ENCODE measurements at places on chromosomes 7 and 10.

GRCh38 chr7:29113384-29114102 is 32.8 kb downstream of the CPVL start:
- no peak for DNase-seq

- DNase-seq: no peak
Measured at GRCh38 chr10:93072225-93072712, 1.4 kb upstream of the CYP26A1 start.

GRCh38 chr10:53952698-53953630 is 848.1 kb downstream of the PCDH15 start:
- DNase-seq: no peak

GRCh38 chr7:2843711-2844152 is 376 bp downstream of the GNA12 start:
- DNase-seq: no peak

- no peak for DNase-seq
Measured at GRCh38 chr10:89683883-89684282, 17.5 kb upstream of the KIF20B start.

- no peak for DNase-seq
Measured at GRCh38 chr10:86344714-86345161, 21.9 kb downstream of the GRID1 start.

- peak; percentile 96 for DNase-seq
Measured at GRCh38 chr10:15097011-15097812, at the start of gene RPP38. TSS of gene RPP38 (plus strand) at chr10:15097355. CDS start at chr10:15103315, 5,960 bp downstream.

DNA sequence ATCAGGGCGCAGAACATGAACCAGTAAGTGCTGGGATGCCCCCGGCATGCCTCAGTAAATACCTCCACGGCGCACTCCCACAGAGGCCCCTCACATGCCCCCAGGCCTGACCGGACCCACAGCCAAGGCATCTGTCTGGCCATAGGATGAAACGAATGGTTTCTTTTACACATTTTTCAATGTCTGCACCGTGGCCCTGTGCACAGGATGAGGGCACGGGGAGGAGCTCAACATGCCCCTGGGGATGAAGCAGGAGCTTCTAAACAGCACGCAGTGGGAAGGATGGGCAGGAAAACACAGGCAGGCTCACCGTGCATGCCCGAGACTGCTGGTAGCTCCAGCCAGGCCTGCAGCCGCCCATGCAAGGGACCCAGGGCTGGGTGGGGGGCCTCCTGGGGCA is 283.3 kb downstream of the TNS3 start:
- DNase-seq: no peak

DNA sequence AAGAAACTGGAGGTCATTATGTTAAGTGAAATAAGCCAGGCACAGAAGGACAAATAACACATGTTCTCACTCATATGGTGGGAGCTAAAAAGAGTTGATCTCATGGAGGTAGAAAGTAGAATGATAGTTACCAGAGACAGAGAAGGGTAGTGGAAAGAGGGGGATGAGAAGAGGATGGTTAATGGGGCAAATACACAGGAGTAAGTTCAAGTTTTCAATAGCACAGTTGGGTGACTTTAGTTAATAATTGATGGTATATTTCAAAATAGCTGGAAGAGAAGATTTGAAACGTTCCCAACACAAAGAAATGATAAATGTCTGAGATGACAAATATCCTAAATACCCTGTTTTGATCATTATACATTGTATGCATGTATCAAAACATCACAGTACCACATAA is 261.8 kb downstream of the THSD7A start:
- no peak for DNase-seq

DNA sequence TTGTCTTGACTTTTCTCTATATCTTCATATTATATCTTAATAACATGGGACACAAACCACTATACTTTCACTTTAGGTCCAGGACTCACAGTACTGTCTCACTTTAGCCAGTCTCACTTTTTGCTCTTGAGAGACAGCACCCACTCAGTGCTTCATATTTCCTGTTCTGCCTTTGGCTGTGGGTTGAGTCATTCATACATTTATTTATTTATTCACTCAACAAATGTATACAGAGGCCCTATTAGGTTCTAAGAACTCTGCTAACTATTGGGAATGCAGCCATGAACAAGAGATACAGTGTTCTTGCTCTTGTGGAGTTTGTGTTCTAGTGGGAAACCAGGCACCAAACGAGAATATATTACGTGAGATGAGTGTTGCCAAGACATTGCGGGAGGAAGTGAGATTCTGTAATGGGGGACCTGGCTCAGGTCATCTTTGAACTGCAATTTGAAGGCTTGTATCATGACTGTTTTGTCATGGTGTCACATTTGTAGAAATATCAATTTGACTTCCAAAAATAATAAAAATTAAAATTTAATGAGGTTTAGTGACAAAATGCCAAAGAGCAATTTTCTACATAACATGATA is 190.1 kb downstream of the SDHAF3 start:
- DNase-seq: no peak

DNA sequence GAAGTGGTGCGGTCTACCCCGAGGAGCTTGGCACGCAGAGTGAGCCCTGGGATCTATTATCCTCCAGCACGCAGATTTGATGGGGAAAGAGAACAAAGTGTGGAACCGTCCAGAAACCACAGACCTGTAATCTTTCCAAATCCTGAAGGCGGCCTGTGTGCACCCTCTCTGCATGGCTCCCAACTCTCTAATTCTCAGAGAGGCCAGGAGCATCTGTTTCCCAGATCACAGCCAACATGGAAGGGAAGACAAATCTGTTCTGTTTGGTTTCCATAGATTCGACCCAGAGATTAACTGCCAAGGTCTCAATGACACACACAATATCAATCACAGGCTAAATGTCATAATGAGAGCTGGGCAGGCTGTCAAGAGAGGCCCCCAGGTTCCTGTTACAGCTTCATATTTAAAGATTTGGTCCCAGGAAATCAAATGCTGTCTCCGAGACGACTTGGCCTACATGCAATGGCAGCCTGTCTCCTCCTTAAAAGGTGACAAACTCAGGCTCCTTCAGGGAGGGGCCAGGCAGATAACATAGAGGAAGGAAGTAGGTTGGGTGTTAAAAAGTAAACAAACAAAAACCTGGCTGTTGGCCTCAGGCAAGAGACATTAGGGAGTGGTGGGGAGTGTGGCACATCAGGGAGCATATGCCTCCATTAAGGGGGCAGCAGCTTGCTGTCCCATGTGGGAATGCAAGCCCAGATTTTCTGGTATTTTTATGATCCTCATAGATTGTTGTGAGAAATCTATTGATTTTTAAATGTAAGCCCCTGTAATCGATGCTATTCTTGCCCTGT is 48.8 kb upstream of the SAMD8 start:
- DNase-seq: no peak

- no peak for DNase-seq
Measured at GRCh38 chr10:102423372-102423968, 2.8 kb downstream of the FBXL15 start.

DNA sequence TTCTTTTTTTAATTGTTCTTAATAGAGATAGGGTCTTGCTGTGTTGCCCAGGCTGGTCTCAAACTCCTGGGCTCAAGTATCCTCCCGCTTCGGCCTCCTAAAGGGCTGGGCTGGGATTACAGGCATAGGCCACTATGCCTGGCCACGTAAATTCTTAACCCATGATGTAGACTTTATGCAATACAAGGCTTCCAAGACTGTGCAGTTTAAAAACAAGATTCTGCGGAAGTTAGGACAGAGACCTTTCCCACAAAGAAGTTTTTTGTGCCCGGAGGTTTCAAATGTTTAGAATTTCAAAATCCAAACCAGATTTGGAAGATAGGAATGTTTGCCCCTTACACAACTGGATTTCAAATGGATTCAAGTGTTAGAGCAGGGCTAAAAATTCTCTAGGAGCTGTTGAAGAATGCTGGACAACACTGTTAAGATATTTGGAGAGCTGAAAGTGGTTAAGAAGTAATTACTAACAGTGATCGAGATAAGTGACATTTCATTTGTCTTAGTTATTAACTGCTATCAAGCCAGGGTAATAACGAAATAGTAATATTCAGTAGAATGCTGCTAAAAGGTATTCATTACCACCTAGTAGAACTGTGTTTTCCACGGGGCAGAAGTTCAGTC is 7.4 kb downstream of the APBB1IP start:
- no peak for DNase-seq

- no peak for DNase-seq
Measured at GRCh38 chr10:111117528-111118277, 40.9 kb downstream of the ADRA2A start.

- no peak for DNase-seq
Measured at GRCh38 chr10:63382066-63382465, 83.7 kb downstream of the JMJD1C start.

DNA sequence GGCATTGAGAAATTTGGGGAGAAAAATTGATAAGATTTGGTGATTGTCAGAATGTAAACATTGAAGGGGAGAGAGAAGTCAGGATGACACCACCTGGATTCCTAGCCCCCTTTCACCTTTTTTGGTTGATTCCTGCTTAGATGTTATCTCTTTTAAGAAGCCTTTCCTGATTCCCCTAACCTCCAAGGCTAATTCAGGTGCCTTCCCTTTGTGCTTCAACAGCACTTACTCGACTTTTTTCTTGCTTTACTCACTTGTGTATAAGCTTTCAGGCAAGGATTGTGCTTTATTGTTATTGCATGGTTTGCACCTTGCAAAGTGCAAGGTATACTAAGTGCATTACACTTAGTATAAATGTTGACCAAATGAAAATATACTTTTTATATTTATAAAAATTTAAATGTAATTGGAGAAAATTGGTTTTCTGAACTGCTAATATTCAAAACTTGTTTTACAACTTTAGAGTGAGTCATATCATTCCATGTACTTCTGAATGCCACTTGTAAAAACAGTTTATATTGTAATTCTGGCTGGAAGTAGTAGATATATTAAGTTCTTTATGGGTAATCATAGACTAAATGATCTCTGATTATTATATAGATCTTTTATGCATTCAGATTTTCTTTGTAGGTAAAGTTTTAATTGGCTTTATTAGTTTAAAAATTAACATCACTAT is 13.2 kb downstream of the SHOC2 start:
- no peak for DNase-seq

- DNase-seq: no peak
Measured at GRCh38 chr7:152597507-152597906, 78.4 kb downstream of the XRCC2 start.

DNA sequence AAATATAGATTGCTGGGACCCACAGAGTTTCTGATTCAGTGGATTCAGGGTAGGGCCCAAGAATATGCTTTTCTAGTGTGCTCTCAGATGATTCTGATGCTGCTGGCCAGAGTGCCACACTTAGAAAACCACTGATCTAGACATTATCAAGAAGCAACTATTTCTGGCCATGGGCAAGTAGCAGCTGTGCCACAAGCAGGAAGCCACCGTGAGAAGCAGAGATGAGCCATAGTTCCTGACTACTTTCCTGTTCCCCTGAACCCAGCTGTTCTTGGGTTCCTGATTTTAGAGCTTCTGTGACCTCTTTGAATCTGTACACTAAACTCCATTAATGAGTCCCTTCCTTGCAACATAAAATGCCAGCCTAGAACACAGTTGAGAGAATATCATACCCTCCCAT is 38.1 kb upstream of the PIK3AP1 start:
- DNase-seq: no peak

DNA sequence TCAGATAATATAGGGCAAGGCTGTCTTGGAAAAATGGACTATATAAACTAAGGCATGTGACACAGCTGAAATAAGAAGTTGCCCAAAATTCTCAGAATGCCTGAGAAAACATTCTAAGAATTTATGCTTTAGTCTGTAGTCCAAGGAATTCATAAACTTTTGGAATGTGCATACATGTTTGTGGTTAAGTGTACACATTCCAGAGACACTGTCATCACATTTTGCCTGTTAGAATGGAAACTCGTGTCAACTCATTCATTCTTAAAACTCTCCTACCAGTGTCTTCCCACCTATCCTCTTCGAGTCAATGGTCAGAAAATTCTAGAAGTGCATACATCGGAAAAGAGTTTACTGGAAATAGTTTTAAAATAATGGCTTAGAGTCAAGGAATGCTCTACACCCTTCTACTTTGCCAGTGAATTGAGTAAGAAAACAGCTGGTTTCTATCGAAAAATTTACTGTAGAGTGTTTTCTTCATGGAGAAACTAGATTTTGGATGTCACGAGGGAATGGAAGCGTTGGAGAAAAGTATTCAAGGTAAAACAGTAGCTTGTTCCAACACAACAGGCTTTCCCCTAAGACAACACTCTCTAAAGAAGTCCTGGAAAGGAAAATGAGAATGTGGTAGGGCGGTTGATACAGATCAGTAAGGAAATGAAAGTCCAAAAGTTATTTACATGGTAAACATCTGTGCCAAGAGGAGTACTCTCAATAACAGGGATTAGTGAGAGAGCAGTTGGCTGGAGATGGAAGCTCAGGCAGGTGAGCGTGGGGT is 1177.6 kb upstream of the C7orf33 start:
- DNase-seq: no peak

DNA sequence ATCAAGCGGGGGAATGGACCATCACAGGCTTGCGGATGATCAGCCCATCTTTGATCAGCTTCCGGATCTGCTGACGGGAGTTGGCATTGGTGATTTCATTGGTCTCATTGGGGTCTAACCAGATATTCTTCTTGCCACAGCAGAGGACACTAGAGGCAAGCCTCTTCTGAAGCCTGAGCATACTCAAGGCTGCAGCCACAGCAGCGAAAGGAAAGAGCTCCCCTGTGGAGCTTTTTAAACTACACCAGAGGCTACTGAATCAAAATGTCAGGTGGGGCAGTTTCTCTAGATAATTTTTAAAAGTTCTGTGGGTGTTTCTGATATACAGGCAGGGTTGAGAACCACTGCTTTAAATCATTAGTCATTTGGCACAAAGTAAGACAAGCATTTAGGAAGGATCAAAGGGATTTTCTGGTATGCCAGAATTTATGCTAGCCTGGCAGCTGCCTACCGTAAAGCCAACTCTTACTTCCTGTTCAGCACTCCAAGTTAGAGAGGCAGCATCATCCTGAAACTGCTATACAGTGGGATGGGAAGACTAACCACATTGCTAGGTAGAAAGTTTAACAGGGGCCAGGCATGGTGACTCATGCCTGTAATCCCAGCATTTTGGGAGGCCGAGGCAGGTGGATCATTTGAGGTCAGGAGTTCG is 7.0 kb downstream of the NAPEPLD start:
- DNase-seq: no peak

All from activated CD8-positive, alpha-beta memory T cell treated with anti-CD3 and anti-CD28 coated beads for 1 hour (primary cell).